ENCODE measurements at places on chromosomes 3 and 15.

GRCh38 chr3:128491691-128491940 lies 1.4 kb downstream of the GATA2 start:
- no peak for DNase-seq

GRCh38 chr3:123218990-123219389 lies 17.2 kb downstream of the SEC22A start:
- no peak for DNase-seq

- no peak for DNase-seq
Measured at GRCh38 chr3:133424937-133425869, 25.3 kb downstream of the BFSP2 start.

GRCh38 chr3:142115867-142116668 lies 33.3 kb downstream of the TFDP2 start:
- no peak for DNase-seq

DNA sequence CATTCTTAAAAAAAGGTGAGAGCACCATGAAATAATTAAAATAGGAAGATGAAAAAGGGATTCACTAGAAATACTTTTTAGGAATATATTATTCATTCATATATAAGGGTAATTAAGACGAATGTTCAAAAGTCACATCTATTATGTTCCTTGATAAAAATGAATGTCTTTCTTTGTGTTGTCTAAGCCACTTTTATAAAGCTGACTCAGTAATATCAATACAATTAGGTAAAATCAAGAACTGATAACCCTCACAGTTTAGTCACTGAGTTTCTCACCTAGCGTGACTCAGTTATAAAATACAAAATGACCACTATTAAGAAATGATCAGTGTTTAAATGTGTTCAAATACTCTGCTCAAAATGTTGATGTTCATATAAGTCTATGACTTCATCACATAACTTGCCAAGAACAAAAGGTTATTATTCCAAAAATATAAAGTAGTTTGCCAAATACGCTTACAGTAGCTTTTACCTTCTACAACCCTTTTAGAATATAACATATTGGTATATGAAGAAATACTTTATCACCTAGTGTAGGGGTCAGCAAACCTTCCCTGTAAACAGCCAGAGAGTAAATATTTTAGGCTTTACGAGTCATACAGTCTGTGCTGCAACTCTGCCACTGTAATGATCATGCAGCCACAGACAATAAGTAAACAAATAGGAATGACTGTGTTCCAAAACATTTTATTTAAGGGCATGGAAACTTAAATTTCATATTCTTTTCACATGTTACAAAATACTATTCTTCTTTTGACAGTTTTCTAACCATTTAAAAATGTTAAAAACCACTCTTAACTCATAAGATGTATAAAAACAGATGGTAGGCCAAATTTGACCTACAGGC lies 369.8 kb downstream of the TBC1D5 start:
- DNase-seq: no peak

GRCh38 chr3:189927975-189928895 lies 192.5 kb downstream of the P3H2 start:
- DNase-seq: no peak

DNA sequence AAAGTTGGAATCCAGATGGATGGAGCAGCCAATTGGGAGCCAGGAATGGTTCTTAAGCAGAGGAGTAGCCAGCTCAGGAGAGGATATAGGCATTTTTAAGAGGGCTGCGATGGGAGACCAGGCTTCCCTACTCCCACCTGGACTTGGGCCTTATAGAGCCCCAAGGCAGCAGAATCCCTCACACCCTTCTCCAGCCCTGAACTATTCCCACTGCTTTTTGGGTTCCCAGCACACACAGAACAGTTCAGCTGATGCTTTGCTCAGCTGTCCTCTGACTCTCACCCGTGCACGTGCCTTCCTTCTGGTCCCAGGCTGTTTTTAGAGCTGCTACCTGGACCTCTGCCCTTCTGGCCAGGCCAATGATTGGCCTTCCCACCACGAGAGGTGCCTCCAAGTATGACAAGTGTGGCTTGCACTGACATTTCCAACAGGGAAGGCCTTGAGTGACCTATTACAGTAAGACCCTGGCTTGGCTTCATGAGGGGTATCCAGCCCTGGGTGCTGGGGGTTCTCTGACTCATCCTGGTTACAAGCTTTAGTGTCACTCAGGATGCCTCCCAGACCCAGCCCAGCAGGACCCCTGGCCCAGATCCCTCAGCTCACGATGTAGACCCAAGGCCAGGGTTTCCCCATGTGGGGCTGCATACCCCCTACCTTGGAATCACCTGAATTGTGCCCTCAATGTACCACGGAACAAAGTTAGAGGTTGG lies 25.2 kb downstream of the NOX5 start:
- DNase-seq: no peak

- no peak for DNase-seq
Measured at GRCh38 chr3:161020256-161020655, 84.9 kb downstream of the B3GALNT1 start.

- DNase-seq: peak; percentile 55
Measured at GRCh38 chr15:68126396-68126795, 72.3 kb downstream of the PIAS1 start.

DNA sequence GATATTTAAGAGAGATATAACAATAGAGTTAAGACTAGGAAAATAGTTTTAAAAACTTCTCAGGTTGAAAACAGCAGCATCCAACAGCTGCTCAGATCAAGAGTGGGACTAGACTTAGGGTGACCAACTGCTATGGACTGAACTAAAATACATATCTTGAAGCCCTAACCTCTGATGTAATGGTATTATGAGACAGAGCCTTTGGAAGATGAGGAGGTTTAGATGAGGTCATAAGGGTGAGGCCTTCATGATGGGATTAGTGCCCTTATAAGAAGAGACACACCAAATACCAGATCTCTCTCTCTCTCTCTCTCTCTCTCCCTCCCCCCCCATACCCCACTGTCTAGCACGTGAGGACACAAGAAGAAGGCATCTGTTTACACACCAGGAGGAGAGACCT lies 37.4 kb upstream of the GALNT15 start:
- DNase-seq: no peak

DNA sequence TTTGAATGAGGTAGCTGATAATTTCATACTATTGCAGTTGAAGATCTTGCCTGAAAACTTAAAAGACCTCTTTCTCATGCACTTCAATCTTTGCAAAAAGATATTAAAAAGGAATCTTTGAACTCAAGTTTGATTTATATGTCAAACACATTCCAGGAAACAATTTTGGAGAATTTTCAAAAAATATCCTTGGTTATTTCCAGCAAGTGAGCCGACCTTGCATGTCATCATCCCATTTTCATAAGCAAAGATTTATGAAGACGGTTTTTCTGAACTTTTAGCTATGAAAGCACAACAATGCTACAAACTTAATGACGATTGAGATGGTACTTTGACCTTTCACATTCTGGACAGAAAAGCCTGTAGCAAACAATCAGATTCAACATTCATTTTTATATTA lies 95.6 kb downstream of the RFX7 start:
- no peak for DNase-seq

- no peak for DNase-seq
Measured at GRCh38 chr15:66834881-66835878, 133.1 kb downstream of the SMAD6 start.

All from small intestine (tissue), 16 donors.